ENCODE measurements at places on chromosomes 7 and 10. TPM values are rescaled to one million over a fixed set of nuclear protein-coding genes. Genes with fewer than 3 reads are reported as not detected.

MMP21 gene
- not detected for total RNA-seq

CPA2 gene
- not detected for total RNA-seq

CCDC172 gene
- total RNA-seq = not detected

KIAA1549 gene
- 40.2 TPM for total RNA-seq

CFAP43 gene
- 0.44 TPM for total RNA-seq

TRIM4 gene
- 13.7 TPM for total RNA-seq

HILPDA gene
- total RNA-seq = 24.9 TPM

UBE2D4 gene
- total RNA-seq = 10.1 TPM

FAM180A gene
- total RNA-seq = not detected
